Left ventricle myocardium inferior (tissue), 1 donor: ENCODE measurements at places on chromosomes 6 and 20.

DNA sequence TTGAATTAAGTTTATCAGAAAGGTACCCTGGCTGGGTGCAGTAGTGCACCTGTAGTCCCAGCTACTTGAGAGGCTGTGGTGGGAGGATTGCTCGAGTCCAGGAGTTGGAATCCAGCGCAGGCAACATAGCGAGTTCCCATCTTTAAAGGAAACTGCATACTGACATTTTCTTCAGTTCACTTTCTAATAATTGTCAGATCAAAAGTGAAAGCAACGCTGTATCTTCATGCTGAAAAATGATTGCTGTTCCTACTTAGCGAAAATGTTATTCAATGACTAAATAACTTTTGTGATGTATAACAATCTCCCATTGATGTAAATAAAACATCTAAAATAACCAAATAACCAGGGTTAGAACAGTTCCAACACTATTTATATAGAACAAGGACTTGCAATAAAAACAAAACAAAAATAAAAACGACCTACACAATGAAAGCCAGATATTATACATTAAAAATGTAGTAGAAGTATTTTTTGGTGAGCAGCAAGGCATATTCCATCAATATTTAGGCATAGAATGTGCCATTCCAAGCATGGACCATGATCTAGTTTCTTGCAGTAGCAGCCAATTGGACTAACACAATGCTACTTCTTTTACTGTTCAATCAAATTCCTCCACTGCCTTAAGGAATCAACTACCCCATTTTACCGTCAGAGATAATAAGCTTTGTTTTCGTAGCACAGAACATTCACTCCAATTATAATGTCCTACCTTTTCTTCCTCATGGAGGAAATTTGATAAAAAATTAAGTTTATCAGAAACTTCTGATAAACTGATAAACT is 1.5 kb downstream of the LATS1 start:
- DNase-seq, result no peak

- no peak for DNase-seq
Observed at GRCh38 chr6:27414300-27414699, 25.7 kb downstream of the ZNF391 start.

DNA sequence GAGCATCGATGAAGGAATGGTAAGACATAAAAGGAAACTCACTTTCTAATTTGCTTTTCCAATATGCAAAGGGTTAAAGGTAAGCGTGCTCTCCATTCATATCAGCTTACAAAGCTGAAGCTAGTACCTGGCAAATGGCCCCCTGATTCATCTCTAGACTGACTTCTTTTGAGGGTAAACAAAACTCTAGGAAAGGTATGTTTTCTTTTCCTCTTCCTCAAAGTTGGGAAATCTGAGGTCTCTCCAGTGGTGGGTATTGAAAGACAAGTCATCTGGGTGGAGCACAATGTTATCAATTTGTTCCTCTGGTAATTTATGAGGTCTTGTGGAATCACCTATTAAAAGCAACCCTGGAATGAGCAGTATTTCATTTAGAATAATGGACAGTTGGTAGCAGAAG is 7.9 kb upstream of the FBXO30 start:
- no peak for DNase-seq

- no peak for DNase-seq
Observed at GRCh38 chr20:32918751-32919150, 60.0 kb downstream of the EFCAB8 start.

DNA sequence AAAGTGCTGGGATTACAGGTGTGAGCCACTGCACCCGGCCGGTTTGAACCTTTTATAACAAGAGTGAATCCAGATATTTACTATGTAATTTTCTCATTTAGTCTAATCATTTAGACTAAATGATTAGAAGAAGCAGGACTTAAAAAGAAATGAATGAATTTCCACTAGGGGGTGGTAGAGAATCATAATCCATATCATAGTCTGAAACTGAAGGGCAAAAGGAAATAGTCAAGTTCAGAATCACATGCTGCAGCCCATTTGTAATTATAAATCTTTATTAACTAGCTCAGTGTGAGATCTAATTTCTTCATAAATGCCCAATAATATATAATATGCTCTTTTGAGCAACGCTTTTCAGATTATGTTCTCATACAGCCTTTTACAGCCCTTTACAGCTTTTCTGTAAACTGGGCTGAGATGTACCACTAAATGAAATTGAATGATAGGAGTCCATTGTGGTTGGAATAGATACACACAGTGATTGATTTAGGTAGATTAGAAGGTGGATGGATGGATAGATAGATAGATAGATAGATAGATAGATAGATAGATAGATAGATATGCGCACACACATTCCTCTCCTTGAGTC is 31.8 kb downstream of the PSMB9 start:
- DNase-seq, result no peak

- no peak for DNase-seq
Observed at GRCh38 chr20:48603116-48603818, 224.5 kb downstream of the PREX1 start.

DNA sequence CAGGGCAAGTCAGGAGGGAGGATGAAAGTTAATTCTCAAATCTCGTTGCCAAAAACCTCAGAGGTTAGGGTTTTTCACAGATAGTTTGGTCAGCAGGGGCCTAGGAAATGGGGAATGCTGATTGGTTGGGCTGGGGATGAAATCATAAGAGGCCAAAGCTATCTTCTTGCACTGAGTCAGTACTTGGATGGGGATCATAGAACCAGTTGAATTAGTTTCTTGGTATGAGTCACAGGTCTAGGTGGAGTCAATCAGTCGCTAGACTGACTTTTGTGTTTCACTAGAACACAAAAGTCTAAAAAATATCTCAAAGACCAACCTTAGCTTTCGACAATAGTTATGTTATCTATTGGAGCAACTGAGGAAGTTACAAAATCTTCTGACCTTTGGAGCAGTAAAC is 368.5 kb downstream of the TBC1D32 start:
- DNase-seq, result no peak

GRCh38 chr20:8067082-8067481 is 47.5 kb upstream of the TMX4 start:
- no peak for DNase-seq

DNA sequence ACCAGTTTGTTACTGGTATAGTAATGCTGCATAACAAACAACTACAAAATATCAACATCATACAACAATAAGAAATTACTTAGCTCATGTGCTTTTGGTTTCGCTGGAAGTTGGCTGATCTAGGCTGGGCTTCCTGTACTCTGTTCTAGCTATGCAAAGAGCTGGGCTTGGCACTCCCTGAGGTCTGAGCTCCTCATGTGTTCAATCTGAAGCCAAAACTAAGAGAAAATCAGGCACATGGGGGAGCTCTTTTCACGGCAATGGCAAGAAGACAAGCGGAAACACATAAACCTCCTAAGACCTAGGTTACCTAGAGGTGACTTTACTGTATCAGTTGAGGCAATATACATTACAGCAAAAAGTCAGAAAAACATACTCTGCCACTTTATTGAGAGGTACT is 574.2 kb downstream of the KHDRBS2 start:
- no peak for DNase-seq

GRCh38 chr6:99689916-99690685 is 83.5 kb downstream of the PRDM13 start:
- no peak for DNase-seq

- no peak for DNase-seq
Observed at GRCh38 chr6:112691289-112691688, 344.2 kb downstream of the RFPL4B start.

- DNase-seq, result no peak
Observed at GRCh38 chr20:52454660-52455059, 263.1 kb upstream of the ZFP64 start.
